ENCODE measurements at places on chromosomes 6 and 20. TPM values are rescaled to one million over a fixed set of nuclear protein-coding genes. Genes with fewer than 3 reads are reported as not detected.

IL17A gene
- total RNA-seq = not detected

CYP21A2 gene
- total RNA-seq = not detected

SIRPD gene
- total RNA-seq = not detected

DNA sequence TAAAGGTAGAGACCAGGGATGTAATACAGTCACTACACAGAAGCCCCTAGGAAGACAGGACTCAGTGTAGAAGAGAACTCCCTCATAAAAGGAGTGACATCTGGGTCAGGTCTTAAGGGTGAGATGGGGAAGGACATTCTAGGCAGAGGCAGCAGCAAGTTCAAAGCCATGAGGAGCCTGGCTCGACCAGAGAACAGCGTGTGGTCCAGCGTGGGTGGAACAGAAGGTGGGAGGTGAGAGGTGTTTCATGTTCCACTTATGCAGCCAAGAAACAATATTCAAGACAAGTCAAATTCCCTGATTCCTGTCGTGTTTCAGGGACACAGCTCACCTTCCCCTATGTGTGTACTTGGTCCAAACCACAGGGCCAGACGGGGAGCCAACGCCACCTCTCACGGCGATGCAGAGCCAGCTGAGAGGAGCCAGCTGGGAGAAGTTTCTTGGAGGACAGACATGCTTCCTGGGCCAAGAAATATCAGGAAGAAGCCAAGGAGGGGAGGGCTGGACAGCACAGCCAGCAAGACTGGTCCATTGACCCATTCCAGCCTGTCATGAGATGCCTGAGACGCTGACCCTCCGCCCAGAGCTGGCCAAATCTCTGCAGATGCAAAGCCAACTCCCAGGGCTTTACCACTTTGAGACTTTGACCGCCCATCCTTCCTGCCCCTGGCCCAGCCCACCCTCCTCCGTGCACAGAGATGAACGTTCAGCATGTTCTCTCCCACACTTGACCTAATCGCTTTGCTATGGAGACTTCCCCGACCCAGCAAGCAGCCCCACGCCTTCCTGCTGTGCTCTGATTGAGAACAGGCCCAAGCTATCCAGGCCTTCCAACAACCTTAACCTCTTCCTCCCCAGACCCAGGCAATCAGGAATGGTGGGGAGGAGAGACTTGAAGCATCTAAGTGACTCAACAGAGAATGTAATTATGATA is 113.8 kb downstream of the PRND start:
- DNase-seq = no peak

DNA sequence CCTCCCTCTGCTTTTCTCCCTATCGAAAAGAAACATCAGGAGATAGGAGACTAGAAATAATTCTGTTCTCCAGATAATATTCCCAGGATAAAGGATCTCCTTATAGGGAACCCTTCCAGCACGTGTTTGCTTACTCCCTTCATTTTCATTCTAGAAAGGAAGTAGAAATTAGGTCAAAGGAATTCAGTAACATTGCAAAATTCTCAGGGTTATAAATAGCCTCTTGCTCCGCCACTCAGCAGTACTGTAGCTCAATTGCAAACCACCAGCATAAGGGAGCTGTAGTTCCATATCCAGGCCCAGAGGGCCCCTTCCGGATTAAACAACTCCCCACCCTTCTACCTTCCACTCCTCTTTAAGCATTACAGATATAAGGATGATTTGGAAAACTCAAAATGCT is 6.2 kb downstream of the ELMO2 start:
- DNase-seq = no peak

GRCh38 chr20:5482791-5483190 is 166.0 kb upstream of the PROKR2 start:
- no peak for DNase-seq

DNA sequence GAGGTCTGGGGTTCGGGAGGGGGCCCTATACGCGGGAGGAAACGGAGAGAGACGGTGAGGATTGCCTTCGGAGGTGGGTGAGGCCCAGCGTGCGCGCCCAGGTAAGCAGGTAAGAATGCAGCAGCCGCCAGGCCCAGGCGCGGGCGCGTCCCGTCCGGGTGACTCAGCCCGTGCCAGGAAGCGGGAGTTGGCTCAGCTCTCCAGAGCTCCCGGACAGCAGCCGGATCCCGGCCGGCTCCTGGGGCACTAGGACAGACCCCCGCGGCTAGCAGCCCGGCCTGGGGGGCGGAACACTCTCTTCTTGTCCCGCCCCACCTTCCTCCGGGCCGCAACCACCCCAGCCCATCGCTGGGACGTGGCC is 1.5 kb upstream of the MDFI start:
- no peak for DNase-seq

DNA sequence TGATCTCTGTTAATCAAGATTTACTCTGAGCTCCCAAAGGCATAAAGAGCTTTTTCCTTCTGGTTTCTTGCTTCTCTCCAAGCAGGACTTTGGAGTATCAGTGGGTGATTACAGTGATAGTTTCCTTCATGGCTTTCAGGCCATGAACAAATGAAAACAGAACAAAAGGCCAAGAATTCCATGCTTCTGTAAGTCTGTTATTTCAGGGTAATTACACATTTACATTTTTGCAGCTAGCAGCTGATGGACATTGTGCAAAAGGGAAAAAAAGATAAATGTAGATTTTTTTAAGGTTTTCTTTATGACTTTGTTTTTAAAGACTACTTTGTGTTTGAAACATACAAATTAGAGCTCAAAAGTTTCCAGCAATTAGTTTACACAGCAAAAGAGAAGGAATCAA is 441.6 kb downstream of the PLCB1 start:
- no peak for DNase-seq

GRCh38 chr6:137475103-137475502 is 19.1 kb downstream of the OLIG3 start:
- DNase-seq = no peak

DNA sequence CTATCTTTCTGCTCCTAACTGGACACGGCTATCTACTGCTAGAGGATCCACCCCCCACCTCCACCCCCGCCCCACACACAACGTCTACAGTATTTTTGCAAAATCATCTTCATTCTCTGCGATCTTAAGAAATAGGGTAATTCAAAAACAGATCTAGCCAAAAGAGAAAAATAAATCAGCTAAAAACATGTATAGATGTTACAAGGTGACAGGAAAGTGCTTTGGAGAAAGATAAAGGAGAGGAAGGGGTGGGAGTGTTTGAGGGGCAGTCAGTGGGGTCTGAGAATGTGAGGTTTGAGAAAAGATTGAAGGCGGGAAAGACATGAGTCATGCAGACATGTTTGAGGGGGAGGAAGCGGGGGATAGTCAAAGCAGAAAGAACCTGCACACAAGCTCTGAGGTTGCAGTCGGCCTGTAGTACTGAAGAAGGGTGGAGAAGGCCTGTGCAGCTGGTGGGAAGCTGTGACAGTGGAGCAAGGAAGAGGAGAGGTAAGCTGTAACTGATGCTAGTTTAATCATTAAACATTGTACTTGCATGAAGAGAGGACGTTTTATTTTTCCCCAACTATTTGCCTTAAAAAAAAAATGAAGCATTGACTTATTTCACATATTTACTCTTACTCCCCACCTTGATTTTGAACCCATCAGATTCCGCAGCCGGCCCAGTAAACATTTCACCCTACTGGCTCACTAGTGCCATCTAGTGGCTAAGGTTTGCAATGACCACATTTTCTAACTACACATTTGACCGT is 332.6 kb downstream of the ADGRB3 start:
- DNase-seq = no peak

GRCh38 chr20:47662483-47663353 is 122.6 kb downstream of the SULF2 start:
- no peak for DNase-seq

All from pulmonary artery endothelial cell (primary cell).